ENCODE measurements at places on chromosomes 16 and 17. TPM values are rescaled to one million over a fixed set of nuclear protein-coding genes. Genes with fewer than 3 reads are reported as not detected.

Gene RRAD
- not detected for total RNA-seq

Gene CLEC19A
- total RNA-seq: not detected

Gene ANKRD13B
- 17.9 TPM for total RNA-seq

DNA sequence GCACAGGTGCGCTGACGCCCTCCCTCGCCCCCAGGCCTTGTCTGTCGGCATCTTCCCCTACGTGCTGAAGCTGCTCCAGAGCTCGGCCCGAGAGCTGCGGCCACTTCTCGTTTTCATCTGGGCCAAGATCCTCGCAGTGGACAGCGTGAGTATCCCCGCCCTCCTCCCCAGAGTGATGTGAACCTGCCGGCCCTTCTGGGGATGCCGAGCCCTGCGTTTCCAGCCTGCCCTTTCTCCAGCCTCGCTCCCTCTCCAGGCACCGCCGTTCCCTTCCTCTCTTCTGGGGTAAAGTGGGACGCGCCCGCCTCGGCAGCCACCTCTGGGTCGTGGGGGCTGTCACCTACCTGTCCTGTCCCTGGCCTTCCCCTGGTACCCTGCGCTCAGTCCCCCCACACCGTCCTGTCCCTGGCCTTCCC, 133.9 kb upstream of the CHMP6 start:
- DNase-seq: no peak

DNA sequence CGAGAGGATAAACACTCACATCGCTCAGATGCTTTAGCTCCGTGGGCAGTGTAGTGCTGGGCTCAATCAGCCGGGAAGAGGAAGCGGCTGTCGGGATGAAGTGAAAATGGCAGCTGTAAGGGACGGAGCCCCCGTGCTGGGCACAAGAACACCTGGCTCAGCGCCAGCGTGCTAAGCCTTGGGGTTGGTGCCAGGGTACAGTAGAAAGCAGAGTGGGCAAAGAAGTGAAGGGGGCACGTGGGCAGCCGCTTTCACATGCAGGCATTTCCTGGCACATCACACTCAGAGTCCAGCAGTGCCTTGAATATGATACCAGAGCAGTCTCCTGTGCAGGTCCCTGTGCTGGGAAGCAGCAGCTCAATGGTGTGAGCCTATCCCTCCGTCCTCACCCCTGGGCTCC, 51.1 kb upstream of the FOXF1 start:
- DNase-seq: no peak
